ENCODE measurements at places on chromosomes 6 and 20.

DNA sequence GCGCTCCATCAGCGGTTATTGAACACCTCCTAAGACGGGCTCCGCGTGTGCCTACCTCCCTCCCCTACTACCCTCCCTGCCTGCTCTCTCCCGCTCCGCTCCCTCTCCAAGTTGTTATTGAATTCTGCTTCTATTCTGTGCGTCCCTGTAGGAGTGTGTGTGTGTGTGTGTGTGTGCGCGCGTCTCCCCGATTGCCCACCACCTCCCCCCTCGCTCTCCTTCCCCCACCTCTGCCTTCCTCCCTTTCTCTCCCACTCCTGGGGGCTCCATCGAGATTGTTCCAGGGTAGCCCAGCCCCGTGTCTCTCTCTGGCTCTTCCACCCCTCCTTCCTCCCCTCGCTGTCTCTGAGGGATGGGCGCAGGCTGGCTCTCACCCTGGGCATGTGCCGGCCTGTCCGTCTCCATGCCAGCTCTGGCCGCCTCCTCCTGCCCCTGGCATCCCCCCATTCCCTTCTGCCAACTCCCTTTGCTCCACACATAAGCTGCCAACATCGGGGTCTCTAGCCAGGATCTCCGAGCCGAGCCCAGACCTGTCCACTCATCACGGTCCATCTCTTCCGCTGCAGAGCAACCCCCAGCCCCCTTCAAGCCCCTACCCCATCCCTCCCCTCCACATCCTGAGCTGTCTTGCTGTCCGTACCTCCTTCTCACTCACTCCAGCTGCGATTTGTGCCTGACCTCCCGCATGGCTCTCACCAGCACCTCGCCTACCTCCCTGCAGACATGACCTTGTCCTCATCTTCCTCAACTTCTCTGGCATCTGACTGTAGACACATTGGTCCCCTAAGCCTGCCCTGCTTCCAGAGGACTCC, 68.5 kb downstream of the SRC start:
- DNase-seq = no peak

DNA sequence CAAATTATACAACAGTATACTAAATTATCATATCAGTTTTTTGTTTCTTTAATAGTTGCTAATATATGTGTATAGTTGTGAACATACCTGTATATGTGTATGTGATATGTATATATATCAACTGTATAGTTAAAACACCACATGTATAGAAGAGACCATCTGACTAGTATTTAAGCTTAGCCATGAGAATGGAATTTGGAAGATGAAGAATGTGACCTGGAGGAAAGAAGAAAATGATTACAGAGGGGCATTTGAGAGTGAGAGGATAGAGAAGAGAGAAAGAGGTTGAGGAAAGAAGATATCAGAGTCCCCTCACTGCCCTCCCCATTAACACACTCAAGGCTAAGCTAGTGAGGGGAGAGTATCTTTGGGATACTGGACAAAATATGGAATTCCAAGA, 335.9 kb downstream of the BCKDHB start:
- no peak for DNase-seq

- no peak for DNase-seq
These were observed 84.3 kb upstream of the IFNGR1 start for GRCh38 chr6:137303441-137303840.

GRCh38 chr6:166308769-166309589, 787 bp upstream of the PRR18 start:
- DNase-seq = no peak

GRCh38 chr6:83151114-83151513, 42.0 kb downstream of the PGM3 start:
- DNase-seq = no peak

DNA sequence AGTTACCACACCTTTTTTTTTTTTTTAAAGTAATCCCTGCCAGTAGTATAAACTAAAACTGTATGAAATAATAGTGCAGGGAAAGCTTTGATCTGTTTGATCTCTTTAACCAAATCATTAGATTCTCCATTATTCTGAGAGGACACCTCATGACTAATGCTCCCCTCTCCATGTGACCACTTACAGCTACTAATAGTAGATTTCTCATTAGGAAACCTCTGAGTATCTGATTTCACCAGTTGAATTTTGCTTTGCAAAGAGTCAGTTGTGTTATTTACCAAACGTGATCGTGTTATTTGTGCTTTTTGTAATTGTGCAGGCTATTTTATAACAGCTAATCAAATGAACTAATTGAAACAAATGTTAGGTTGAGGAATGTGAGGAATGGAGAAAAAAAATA, 12.5 kb downstream of the CASP8AP2 start:
- DNase-seq = no peak

GRCh38 chr6:9523462-9523861, 891.4 kb downstream of the TFAP2A start:
- DNase-seq = no peak

DNA sequence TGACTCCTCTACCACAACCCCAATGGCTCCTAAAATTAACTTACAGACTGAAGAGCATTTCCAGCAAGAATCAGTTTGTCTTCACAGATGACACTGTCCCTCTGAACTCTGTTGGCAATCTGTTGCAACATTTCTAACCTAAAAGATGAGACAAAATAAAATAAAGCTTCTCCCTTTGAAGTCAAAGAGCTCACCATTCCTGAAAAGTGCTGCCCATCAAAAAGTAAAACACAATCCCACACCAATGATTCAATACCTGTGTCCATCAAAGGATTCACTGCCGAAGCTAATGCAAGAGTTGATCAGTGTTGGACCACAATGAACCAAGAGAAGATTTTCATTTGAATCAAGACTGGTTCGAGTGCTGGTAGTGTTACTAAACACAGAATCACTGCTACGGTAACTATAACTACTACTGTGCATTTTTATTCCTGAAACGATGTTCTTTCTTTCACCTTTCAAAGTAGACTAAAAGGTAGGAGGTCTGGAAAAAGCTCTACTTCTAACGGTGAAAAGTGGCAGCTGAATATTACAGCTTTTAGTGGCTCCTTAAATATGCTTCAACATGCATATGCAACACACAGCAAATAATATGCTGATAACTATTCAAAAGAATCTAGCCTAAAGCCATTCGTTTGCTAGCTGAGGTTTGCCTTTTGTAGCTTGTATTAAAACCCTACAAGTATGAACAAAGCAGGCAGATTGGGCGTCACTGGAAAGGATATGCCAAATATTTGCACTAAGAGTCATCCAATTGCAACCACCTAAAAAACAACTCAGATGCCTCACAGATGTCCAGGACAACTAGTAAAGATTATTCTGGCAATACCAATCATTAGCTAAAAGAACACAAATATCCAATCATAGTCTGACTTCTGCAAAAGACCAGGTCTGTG, at the start of gene DST:
DST (minus strand) TSS at position 524 of the 896 bp plus-strand sequence.
- no peak for DNase-seq

GRCh38 chr6:69421269-69421668, 375.5 kb downstream of the LMBRD1 start:
- no peak for DNase-seq

DNA sequence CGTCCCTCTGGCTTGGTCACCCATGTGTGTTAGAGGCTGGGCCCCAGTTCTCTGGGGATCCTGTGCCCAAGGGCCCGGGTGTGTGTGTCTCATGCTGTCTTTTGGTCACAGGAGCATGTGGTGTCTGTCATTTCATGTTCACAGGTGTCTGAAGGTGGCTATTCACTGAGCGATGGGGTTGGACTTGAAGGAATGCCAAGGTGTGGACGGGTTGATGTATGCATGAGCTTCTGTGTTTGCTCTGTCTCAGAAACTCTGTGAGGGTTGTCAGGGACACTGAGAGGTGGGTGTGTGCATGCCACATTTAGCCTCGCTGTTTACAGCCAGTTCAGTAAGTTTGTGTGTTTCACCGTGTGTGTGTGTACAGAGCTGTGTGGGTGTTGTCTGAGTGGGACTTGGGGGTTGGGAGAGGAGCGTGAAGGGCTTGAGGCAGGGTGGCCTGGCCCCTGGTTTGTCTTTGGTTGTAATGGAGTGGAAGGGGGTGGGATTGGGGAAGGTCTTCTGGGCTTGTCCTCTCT, 1.2 kb downstream of the DDR1 start:
- DNase-seq = no peak

DNA sequence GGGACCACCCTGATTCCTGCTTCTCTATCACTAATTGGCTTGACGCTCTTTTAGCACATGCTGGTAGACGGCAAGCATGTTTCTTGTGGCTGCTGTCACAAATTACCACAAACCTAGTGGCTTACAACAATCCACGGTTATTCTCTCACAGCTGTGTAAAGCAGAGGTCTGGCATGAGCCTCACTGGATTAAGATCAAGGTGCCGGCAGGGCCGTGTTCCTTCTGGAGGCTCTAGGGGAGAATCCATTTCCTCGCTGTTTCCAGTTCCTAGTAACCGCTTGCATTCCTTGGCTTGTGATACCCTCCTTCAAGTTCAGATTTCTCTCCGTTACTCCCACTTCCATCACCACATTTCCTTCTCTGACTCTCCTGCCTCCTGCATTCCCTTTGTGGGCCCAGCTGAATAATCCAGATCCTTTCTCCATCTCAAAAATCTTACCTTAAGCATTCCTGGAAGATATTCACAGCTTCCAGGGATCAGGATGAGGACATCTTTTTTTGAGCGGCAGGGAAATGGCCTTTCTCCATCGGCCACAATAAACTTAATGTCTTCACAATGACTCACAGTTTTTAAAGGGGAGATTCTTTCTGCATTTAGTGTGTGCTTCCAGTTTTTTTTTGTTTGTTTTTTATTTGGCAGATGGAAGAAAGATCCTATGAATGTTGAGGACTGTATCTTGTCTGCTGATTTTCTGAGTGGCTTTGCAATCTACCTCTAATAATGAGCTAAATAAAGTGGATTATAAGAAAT, 39.9 kb downstream of the BMP6 start:
- no peak for DNase-seq

GRCh38 chr6:130223508-130223907, 757 bp upstream of the SAMD3 start:
- peak; percentile 46 for DNase-seq

- DNase-seq = no peak
These were observed 11.5 kb downstream of the VGLL2 start for GRCh38 chr6:117276778-117277316.

GRCh38 chr6:118187568-118188164, 280.6 kb downstream of the SLC35F1 start:
- DNase-seq = no peak

- no peak for DNase-seq
These were observed 187.2 kb upstream of the COL21A1 start for GRCh38 chr6:56434606-56435005.

GRCh38 chr20:9078826-9079731, 10.2 kb downstream of the PLCB4 start:
- DNase-seq = no peak

DNA sequence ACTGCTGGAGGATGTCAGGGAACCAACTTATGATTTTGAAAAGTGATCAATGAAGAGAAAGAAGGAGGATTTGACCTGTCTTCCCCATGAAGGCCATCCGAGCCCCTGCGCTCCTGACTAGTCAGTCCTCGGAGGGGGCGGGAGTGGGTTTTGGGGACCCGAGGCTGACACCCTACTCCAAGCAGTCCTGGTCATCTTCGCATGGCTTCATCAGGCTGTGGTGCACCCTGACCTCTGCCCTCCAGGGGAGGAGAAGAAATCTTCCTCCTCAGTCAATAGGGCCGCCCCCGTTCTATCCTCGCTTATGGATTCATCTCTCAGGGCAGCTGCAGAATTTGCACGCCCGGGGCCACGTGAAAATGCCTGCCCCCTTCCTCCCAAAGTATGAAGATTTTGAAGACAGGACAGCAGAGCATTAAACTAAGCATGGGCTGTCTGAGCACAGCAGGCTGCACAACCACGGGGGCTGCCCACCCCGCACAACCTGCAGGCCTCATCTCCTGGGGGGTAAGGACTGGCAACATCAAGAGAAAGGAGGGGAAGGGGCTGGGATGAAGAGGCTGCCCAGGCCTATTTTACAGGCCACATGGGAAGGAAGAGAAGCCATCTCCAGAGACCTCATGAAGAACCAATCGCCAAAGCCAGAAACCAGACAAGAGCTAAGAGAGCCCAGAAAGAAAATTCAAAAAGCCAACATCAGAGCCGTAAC, 138.1 kb upstream of the PHACTR3 start:
- DNase-seq = no peak

- no peak for DNase-seq
These were observed 627.5 kb downstream of the COL12A1 start for GRCh38 chr6:74578339-74578738.

DNA sequence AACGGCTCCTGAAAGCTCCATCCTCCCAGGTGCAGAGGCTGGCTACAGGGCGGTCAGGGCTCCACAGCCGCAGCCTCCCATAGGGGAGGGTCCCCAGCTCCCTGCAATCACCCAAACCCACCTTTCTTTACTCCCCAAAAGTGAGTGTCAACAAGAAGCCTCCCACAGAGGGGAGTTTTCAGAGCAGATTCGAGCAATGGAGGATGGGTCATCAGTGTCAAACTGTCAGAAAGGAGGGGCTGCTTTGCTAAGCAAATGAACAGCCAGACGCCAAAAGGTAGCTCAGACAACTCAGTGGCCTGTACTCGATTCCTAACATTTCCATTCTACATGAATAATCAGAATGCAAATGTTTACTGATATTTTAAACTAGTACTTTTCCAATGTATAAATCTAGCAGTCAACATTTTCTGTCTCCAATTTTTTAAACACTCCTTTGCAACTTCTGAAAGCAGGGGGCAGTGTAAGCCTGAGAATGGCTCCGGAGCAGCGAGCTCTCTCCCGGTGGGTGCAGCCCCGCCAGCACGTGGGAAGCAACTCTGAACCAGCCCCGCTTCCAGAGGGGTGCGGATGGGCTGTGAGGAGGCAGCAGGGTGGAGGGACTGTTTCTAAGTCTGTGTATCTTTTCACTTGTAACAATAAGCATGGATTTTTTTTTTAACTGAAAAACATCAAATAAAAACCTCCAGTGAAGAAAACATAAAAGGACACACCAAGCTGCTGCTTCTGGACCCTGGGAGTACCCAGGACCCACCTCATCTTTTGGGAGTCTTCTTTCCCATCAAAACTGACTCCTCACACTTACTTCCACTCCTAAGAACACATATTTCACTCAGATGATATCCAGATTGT, 54.9 kb downstream of the TAF4 start:
- DNase-seq = peak; percentile 44

DNA sequence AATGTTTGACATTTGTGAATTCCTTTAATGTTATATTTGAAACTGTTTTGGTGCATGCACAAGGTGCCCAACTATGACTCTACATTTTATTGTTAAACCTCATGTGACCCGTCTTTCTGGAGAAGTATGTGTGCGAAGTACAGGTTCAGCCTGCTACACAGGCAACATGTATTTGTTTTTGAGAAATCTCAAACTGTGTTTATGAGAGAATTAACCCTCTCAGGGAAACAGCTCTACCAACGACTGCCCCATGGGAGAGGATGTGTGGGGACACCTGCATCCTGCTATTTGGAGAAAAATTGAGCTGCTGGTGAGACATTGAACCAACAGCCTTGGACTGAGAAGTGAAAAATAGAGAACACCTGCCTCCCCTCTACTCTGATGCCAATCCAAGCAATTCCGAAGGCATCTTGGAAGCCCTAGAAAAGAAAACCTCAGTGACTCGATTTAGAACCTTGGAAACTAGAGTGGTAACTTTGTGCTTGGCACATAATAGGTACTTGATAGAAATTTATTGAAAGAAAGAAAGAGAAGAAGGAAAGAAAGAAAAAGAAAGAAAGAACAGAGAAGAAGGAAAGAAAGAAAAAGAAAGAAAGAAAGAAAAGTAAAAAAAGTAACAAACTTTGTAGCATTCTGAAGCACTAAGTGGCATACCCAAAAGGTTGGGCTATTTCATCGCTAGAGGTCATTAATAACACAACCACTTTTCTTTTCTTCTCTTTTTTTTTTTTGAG, 2.9 kb upstream of the AKAP12 start:
- DNase-seq = no peak

- no peak for DNase-seq
These were observed 110.9 kb upstream of the SSTR4 start for GRCh38 chr20:22924046-22924737.
